CMK (cell line): ENCODE measurements at places on chromosomes 5 and 9.

DNA sequence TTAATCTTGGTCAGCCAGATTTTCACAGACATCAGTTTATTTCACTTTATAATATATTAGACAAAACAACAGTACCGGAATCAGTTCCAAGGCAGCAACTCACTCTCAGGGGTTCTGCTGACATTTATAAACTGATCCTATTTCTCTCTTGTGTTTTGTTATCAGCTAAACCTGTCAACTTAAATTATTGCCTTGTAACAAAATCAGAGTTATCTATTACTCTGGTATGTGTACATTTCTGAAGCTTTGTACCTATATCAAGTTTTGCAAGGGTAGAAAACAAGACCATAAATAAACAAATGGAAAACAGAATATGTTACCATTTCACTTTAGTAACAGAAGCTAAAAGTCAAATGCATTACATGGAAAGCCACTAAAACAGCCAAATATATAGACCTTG lies 122.1 kb downstream of the SIL1 start:
- no peak for DNase-seq

DNA sequence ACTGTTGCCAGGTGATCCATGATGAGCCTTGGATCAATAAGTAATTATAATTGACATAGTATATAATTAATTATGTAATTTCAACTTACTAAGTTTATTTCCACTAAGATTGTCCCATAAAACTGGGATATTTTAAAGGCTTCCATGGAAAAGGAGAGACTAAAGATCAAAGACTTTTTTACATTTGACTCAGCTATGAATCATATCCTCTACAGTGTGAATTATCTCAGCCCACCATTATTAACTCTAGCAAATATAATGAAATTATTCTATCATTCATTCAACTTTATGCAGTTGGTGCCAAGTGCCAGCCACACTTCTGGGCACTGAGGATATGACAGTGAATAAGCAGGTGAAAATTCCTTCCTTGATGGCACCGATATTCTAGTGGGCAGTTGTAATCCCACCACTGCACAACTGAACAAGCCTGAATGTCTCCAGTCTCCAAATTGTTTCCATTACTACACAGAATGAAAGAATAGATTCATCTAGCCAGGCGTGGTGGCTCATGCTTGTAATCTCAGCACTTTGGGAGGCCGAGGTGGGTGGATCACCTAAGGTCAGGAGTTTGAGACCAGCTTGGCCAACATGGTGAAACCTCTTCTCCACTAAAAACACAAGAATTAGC lies 21.9 kb upstream of the TXN start:
- no peak for DNase-seq

DNA sequence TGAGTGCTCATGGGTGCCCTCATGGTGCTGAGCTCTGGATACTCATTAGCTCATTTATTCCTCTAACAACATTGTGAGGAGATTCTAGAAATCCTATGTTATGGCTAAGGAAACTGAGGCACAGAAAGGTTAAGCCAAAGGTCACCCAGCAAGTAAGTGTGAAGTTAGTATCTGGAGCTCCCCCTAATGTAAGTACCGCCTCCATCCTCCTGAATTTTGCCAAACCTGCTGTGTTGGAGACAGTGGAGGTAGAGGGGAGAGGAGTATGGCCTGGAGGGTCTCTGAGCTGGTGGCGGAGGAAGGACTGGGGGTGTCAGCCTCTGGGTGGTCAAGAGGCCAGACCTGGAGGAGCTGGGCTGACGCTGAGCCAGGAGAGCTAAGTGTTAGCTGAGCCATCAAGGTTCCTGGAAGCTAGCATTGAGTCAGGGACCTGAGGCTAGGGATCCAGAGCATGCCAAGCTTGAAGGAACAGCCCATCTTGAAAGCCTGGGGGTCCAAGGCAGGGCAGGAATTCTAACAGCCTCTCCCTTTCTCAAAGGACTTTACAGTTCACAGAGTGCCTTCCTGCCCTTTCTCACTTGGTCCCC lies 114.8 kb downstream of the RGS3 start:
- DNase-seq = no peak

GRCh38 chr5:132883261-132883834 lies 9.9 kb downstream of the LEAP2 start:
- peak; percentile 18 for DNase-seq

DNA sequence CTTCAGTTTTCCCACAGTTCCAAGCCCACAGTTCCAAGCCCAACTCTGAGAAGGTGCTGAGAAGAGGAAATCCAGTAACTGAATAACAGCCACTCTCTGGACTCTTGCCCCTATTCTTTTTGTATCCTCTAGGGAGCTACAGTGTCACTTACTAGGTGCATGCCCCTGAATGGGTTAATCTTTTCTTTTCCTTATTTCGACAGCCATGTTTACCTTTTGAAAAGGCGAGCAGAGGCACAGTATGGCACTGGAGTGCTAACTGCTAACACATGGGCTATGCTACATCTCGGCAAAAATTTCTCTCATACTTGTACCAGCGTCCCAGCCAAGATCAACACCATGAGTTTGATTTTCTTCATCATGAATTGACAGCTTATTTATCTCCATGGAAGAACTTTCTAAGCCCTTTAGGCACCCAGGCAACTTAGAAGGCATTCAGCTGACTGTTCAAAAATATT lies 222.6 kb downstream of the EBF1 start:
- no peak for DNase-seq

GRCh38 chr5:35242702-35243258 lies 12.5 kb upstream of the PRLR start:
- DNase-seq = no peak

GRCh38 chr5:172866802-172867748 lies 33.0 kb downstream of the ERGIC1 start:
- DNase-seq = no peak

- DNase-seq = no peak
These were observed 437.4 kb downstream of the ARHGEF28 start for GRCh38 chr5:74063346-74063745.

GRCh38 chr9:27460226-27461023 lies 63.7 kb upstream of the IFNK start:
- no peak for DNase-seq

- no peak for DNase-seq
These were observed 45.9 kb upstream of the FST start for GRCh38 chr5:53434541-53434940.

- DNase-seq = no peak
These were observed 9.9 kb downstream of the GNAQ start for GRCh38 chr9:78021697-78022096.

DNA sequence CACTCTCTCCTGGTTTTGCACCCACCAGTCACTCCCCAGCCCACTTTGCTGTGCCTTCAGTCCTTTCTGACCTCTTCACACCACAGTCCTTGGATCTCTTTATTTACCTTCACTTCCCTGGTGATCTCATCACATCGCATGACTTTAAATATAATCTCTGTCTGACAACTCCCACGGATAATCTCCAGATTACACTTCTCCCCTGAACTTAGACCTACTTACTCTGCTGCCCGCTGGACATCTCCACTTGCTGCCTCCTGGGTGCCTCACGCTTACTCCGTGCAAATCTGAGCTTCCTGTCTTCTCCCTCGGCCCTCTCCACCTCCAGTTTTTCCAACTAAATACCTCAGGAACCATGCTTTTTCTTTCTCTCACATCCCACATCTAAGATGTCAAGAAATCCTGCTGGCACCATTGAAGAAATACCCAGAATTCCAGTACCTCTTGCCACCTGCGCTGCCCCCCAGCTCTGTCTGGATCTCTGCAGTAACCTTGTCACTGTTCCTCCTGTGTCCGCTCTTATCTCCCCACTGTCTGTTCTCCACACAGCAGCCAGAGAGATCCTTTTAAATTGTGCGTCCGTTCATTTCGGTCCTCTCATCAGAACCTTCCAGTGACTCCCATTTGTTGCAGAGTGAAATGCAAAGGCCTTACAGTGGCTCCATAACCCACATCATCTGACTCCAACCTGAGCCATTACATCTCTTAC lies 9.3 kb downstream of the SFXN1 start:
- DNase-seq = no peak
